ENCODE measurements at places on chromosomes 5 and 9. TPM values are rescaled to one million over a fixed set of nuclear protein-coding genes. Genes with fewer than 3 reads are reported as not detected.
A peak's percentile ranks its signal among the peaks of the same experiment; 100 is the strongest.

Gene PRKACG
- total RNA-seq, result not detected

Gene TNFSF15
- total RNA-seq, result 2.5 TPM

Gene IFNB1
- total RNA-seq, result not detected

Gene PCDHGC3
- total RNA-seq, result not detected

Gene OTP
- total RNA-seq, result not detected

Gene MRNIP
- total RNA-seq, result 11.7 TPM

DNA sequence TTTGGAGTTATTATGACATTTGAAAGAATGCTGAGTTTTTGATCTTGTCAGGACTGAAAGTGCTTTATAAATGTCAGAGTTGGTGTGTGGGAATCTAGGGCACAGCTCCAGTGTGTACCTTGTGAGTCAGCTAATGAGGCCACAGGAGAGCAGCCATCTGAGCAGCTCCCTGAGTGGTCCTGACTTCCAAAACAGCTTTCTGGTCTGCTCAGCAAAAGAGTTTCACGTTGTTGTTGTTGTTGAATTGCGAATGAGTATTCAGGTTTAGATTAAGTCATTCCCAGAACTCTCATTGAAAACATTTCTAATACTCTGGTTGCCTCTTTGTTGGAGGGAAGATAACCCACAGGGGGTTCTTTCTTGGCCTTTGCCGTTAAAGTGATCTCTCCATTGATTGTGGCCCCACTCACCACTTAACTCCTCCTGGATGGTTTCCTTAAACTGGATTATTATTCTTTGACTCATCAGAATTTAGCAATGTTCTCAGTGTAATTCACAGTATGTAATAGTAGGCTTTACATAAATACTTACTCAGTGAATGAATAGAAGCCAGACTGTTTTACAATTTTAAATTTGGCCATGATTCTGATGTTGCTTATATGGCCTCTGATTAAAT is 125.1 kb upstream of the SGCD start:
- no peaks in the 10 kb centered on the region for H3K36me3 ChIP-seq
- DNase-seq, result no peak
- H3K4me1 ChIP-seq, result no peaks in the 10 kb centered on the region
- H3K27me3 ChIP-seq, result no peaks in the 10 kb centered on the region

DNA sequence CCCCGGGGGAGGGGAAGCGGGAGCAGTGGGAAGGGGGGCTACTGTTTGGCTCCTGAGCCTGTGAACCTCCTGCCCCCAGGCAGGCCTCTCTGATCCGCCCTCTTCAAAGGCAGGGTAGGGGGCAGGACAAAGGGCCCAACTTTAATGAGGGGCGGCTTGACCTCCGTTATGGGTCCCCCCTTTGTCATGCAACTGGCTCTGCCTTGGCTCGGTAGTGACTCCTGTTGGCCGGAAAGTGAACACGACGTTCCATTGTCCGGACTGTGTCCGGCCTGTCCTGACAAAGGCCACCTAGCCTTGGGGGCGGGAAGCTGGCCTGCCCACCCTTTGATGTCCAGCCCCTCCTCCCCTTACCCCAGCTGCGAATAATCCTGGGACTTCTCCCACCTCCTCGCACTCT is 1.3 kb downstream of the CDX1 start:
- H3K4me3 ChIP-seq, result no peak overlapping the region
- H3K27ac ChIP-seq, result no peak overlapping the region
- no peaks in the 10 kb centered on the region for H3K36me3 ChIP-seq
- H3K27me3 ChIP-seq, result peaks cover 49% of the 10 kb centered on the region
- DNase-seq, result no peak

DNA sequence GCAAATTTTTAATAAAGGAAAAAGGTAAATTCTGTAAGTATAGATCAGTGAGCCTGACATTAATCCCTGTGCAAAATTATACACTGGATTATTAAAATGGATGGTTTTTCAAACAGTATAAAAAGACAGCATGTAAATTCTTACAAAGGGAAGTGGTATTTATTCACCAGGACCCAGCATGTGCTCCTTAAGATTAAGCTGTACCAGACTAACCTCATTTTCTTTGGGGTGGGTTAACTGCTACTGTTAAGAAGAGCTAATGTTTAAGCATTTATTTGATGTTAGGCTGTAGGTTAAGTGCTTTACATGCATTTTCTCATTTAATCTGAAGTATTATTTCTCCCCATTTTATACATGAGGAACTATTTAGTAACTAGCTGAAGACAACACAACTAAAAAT is 60.3 kb upstream of the RFX3 start:
- H3K4me3 ChIP-seq, result no peak overlapping the region
- H3K36me3 ChIP-seq, result peaks cover 19% of the 10 kb centered on the region
- no peaks in the 10 kb centered on the region for H3K4me1 ChIP-seq
- no peak for DNase-seq
- no peaks in the 10 kb centered on the region for H3K27me3 ChIP-seq
- H3K27ac ChIP-seq, result no peak overlapping the region

DNA sequence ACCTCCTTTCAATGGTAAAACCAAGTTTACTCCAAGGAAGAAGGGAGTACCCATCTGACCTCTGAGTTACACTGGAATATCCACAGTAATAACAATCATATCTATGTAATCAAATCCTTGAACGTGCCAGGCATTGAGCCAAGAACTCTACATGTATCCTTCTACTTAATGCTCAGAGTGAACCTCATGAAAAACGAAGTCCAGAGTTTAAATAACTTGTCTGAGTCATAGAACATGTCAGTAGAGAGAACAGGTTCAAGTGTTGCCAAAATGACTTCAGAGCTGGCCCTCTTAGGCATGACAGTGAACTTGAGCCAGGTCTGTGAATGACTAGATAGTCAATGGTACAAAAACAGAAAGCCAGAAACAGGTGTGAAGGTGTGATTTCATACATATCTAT is 164.1 kb upstream of the ZNF618 start:
- H3K4me3 ChIP-seq, result no peak overlapping the region
- H3K27me3 ChIP-seq, result peaks cover 8% of the 10 kb centered on the region
- DNase-seq, result no peak
- no peaks in the 10 kb centered on the region for H3K4me1 ChIP-seq

DNA sequence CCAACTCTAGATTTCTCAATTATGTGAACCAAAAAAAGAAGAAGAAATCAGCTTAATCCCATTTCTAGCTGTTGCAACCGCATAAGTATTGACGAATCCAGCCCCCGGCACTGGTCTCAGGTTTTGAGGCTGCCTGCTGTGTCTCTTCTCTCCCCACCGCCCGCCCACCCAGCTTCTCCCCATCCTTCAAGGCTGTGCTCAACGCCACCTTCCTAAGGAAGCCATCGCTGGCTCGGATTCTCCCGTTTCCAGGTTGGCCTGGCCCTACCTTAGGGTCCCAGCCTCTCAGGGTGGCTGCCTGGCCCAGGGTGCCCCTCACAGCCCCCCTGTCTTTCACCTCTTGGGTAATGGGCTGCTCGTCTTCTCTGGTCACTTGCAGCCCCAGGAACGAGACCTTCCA is 77.8 kb downstream of the HRH2 start:
- H3K27me3 ChIP-seq, result peaks cover 17% of the 10 kb centered on the region
- no peak overlapping the region for H3K4me3 ChIP-seq
- H3K4me1 ChIP-seq, result no peaks in the 10 kb centered on the region
- no peak for DNase-seq
- H3K27ac ChIP-seq, result no peak overlapping the region

- H3K4me3 ChIP-seq, result no peak overlapping the region
- H3K27ac ChIP-seq, result no peak overlapping the region
- no peaks in the 10 kb centered on the region for H3K36me3 ChIP-seq
- H3K4me1 ChIP-seq, result no peaks in the 10 kb centered on the region
- no peak for DNase-seq
Observed at GRCh38 chr5:79107020-79107796, 4.4 kb upstream of the BHMT start.

DNA sequence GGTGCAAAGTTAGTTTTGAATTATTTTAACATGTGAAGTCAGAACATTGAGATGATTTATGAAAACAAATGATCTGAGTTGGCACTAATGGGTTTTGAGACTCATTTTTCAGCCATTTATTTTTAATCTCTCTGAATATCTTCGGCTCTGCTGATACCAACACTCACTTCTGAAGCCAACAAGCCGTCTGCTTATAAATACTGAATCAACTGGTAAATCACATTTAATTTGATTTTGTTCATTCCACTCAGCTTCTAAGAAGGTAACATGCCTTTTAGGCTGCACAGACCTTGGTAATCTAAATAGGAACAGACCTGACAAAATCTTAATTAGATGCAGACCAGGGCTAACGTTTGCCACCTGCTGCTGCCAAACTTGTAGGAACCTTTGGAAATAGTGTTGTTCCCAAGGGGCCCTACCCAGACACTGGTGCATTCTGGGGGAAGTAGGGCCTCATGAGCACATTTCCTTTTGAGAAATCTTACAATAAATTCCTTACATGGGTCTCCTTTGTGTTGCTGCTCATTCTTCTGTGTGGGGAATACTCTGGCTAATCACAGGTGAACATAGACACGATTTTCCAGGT is 182.2 kb downstream of the KCTD16 start:
- DNase-seq, result no peak
- peaks cover 2% of the 10 kb centered on the region for H3K27me3 ChIP-seq
- H3K4me1 ChIP-seq, result no peaks in the 10 kb centered on the region

DNA sequence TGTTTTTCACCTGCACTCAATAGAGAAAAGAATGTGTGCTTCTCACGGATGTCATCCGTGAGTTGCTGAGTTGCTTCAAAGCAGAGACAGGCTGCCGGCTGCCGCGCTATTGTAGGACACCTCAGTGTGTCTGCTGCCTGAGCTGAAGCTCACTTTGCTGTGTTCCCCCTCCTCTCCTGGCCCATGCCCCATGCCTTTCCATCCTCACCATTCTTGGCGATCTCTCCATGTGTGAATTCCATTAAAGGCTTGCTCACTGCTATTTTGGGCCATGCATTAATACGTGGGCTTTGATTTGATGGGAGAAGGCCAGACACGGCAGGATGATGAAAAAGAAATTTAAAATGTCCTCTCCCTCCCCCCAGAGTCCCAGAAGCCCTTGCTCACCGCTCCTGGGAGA is 14.5 kb downstream of the ADAM19 start:
- no peaks in the 10 kb centered on the region for H3K27me3 ChIP-seq
- peaks cover 80% of the 10 kb centered on the region for H3K36me3 ChIP-seq
- DNase-seq, result no peak

DNA sequence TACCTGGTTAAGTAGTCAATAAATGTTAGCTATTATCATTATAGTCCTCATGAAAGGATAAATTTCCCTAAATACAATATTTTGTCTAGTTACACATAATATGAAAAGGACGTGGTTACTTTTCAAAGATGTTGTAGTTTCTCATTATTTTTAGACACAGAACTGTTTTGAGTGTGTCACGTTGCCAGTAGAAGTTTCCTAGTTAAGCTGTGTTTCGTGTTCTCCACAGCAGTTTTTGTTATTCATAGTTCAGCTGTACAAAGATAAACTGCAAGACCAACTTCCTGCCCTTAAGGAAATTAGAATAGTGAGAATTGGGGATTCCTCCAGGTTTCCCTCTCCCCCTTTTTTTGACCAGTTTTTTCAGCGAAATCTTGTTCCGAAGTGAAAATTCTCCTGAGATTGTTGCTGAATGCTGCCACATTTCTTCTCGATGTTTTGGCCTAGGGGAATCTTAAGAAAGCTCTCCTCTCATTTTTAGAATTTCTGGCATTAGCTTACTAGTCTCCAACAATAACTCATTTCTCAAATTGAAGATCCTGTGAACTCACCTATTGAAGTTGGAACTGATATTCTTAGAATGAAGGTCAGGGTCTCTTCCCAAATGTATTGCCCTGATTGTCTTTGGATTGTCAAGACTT is 176.1 kb downstream of the PAM start:
- no peak for DNase-seq
- H3K4me1 ChIP-seq, result no peaks in the 10 kb centered on the region
- no peaks in the 10 kb centered on the region for H3K36me3 ChIP-seq

DNA sequence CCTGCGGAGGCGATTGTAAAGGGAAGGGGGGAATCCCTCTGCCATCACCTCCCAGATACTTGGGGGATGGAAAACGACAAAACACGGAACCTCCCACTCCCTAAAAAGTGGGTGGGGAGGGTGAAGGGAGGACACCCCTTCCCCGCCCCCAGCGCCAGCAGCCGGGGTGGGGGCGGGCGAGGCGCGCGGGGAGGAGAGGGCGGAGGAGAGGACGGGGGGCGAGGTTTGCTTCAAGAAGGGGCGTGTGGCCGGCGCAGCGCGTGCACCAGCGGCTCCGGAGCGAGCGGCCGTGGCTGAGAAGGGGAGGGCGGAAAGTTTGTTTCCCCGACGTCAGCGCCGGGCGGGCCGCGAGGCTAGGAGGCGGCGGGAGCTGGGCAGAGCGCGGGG is at the start of gene PRRX2:
PRRX2 (plus strand) TSS at position 259 of the 387 bp plus-strand sequence. CDS start 221 bp downstream, outside the sequence.
- peaks cover 19% of the 10 kb centered on the region for H3K27me3 ChIP-seq
- H3K4me3 ChIP-seq, result peak within 1 kb of the TSS; percentile 52
- no peaks in the 10 kb centered on the region for H3K36me3 ChIP-seq
- H3K27ac ChIP-seq, result peak within 1 kb of the TSS; percentile 66
- peak; percentile 31 for DNase-seq

DNA sequence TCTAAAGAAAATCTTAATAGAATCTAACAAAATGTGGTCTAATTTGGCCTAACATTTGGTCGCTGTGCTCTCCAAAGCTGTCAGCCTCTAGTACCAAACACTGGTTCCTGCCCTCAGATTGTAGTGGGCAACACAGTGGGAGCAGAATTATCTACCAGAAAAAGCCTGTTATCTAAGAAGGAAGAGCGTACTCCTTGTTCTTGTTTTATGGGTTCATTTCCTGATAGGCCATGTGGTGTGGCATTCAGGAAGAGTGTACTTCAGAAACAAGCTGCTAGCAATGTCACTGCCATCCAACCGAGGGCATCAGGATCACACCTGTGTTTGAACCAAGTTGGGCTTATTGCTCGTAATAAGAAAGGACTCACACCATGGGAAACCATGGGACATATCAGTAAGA is 487.9 kb upstream of the DAP start:
- H3K36me3 ChIP-seq, result no peaks in the 10 kb centered on the region
- H3K4me1 ChIP-seq, result no peaks in the 10 kb centered on the region
- no peak overlapping the region for H3K4me3 ChIP-seq
- no peak overlapping the region for H3K27ac ChIP-seq
- no peak for DNase-seq
